ENCODE measurements at places on chromosomes 4 and X.

GRCh38 chrX:78333521-78333920 is 6.1 kb upstream of the CYSLTR1 start:
- no peak for DNase-seq

DNA sequence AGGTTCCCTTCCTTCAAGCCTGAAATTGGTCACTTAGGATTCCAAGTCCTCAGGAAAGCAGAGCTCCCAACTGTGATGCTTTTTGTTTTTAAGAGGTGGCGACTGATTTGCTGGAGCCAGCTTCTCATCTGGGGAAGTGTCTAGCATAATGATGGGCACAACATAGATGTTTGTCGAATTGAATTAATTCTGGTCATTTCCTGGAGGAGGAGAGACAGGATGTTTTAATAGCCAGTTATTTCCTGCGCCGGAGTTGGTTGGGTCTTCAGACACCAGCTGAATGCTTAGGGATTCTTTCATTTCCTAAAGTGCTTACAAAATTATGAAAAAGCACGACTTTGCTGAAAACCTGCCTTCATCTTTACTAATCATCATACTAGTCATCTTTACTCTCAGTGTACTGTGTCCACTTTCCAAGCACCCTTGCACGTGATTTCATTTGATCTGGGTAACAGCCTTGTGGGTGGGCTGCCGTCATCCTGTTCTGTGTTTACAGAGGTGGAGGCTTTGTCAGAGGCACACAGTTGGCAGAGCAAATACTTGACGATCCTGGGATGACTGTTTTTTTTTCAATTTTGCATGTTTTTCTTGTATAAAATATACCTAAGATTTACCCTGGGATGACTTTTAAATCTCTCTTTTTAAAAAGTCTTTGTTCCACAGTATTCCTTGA is 49.5 kb downstream of the RGS12 start:
- DNase-seq, result no peak

DNA sequence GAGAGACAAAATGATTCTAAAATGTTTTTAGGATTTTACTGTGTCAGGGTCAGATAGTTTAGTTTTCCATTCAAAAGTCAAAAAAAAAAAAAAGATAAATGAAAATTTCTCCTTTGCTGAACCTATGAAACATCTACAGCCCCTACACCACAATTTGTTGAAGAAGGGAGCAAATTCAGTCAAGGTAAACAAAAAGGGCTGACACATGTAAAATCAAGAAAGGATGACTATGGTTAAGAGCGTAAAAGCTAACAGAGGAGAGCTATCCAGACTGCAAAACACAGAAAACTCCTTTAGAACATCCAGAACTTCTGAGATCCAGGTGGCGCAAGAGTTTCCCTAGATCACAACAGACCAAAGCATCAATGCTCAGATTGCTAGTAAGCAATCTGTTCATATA is 72.2 kb downstream of the RAB28 start:
- DNase-seq, result no peak

- DNase-seq, result no peak
Observed at GRCh38 chrX:20672476-20672875, 405.8 kb upstream of the RPS6KA3 start.

- no peak for DNase-seq
Observed at GRCh38 chr4:70996018-70996360, 2.5 kb downstream of the DCK start.

- no peak for DNase-seq
Observed at GRCh38 chr4:80171656-80172055, 25.6 kb upstream of the PRDM8 start.

- peak; percentile 0 for DNase-seq
Observed at GRCh38 chrX:55056820-55057674, 17.8 kb upstream of the PAGE2B start.

Measured in SK-MEL-5 (cell line).